ENCODE measurements at places on chromosomes 6 and 20. TPM values are rescaled to one million over a fixed set of nuclear protein-coding genes. Genes with fewer than 3 reads are reported as not detected.

The UBR2 gene
- total RNA-seq, result 5.7 TPM

The CPNE5 gene
- total RNA-seq, result 0.15 TPM

The COL20A1 gene
- total RNA-seq, result 0.67 TPM

The PDYN gene
- total RNA-seq, result not detected

The PTK6 gene
- 2.5 TPM for total RNA-seq

The SOBP gene
- 1.2 TPM for total RNA-seq

The RIPOR3 gene
- not detected for total RNA-seq

The BMP5 gene
- 0.05 TPM for total RNA-seq

The ECT2L gene
- total RNA-seq, result not detected

The PAK5 gene
- not detected for total RNA-seq

The GRM1 gene
- total RNA-seq, result 0.04 TPM

The BTNL2 gene
- total RNA-seq, result not detected

The FAM184A gene
- total RNA-seq, result not detected

The HLA-DQB1 gene
- total RNA-seq, result not detected

The SLC35D3 gene
- 0.09 TPM for total RNA-seq

The CLVS2 gene
- total RNA-seq, result 0.07 TPM

The RIOK1 gene
- total RNA-seq, result 13.6 TPM

The SLC16A10 gene
- 0.28 TPM for total RNA-seq

The MYH7B gene
- total RNA-seq, result not detected

The PTCHD4 gene
- total RNA-seq, result 0.07 TPM

The FAM83C gene
- not detected for total RNA-seq

The ZBP1 gene
- total RNA-seq, result 0.06 TPM

The GLO1 gene
- 95.8 TPM for total RNA-seq

The OLIG3 gene
- not detected for total RNA-seq

The LGSN gene
- total RNA-seq, result 4.8 TPM

The GNAS gene
- 718 TPM for total RNA-seq

The TPD52L1 gene
- total RNA-seq, result 52.4 TPM

The NRSN1 gene
- not detected for total RNA-seq

The SYTL3 gene
- total RNA-seq, result 1.1 TPM

The COL9A1 gene
- total RNA-seq, result not detected

The PTCRA gene
- not detected for total RNA-seq

The KIAA0408 gene
- total RNA-seq, result 7.1 TPM

The CCND3 gene
- 182 TPM for total RNA-seq

The VGLL2 gene
- total RNA-seq, result not detected

The NHLRC1 gene
- total RNA-seq, result 1.9 TPM

The PSMB8 gene
- total RNA-seq, result 23.6 TPM

The EFCAB8 gene
- not detected for total RNA-seq

The HRH3 gene
- total RNA-seq, result not detected

The TBX18 gene
- 19.0 TPM for total RNA-seq

The RFX6 gene
- not detected for total RNA-seq

The MYCT1 gene
- total RNA-seq, result not detected

The GPANK1 gene
- 13.2 TPM for total RNA-seq

The PSORS1C2 gene
- total RNA-seq, result not detected

The KLC4 gene
- total RNA-seq, result 8.7 TPM

The TRIM15 gene
- total RNA-seq, result 0.04 TPM

The TREM1 gene
- total RNA-seq, result 0.30 TPM

The BFSP1 gene
- total RNA-seq, result 4.9 TPM

The FOXP4 gene
- 21.8 TPM for total RNA-seq

The TMEM244 gene
- total RNA-seq, result not detected
